Naive thymus-derived CD4-positive, alpha-beta T cell (primary cell): ENCODE measurements at places on chromosomes 16 and 17.
A peak's percentile ranks its signal among the peaks of the same experiment; 100 is the strongest.

- no peak for DNase-seq
These were observed 2.6 kb downstream of the FOXF1 start for GRCh38 chr16:86512860-86513470.

DNA sequence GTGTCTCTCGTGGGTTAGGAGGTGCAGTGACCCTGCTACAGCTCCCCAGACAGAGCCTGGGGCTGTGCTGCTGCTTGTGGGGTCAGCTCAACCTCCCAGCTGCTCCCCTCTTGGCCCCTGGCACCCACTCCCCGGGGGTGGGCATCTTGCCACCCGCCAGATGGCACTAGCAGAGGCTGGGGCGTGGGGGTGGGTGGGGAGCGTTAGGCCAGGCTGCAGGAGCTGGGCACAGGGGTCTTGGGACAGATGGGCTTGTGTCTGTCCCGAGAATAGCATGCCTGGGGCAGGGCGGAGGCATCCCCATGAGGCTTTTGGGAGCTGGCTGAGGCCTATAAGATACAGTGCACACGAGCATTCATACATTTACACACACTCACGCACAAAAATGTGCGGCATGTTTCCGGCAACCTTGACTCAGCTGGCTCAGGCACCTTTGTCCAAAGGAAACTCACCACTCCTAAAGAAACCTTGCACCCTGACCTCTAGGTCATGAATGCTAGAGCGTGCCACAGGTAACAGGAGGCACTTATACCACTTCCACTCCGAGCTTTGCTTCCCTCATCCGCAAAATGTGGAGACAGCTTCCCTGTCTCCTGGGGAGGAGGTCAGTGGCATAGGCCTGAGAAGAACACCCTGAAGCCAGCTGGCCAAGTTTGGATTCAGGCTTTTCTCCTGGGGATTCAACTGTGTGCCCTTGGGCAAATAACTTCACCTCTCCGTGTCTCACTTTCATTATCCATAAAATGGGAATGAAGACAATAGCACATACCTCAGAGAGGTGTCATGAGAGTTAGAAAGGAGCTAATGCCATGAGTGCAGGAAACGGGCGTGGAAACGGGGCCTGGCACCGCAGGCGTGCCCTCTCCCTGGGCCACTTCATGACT, 78.9 kb upstream of the LHX1 start:
- no peak for DNase-seq

DNA sequence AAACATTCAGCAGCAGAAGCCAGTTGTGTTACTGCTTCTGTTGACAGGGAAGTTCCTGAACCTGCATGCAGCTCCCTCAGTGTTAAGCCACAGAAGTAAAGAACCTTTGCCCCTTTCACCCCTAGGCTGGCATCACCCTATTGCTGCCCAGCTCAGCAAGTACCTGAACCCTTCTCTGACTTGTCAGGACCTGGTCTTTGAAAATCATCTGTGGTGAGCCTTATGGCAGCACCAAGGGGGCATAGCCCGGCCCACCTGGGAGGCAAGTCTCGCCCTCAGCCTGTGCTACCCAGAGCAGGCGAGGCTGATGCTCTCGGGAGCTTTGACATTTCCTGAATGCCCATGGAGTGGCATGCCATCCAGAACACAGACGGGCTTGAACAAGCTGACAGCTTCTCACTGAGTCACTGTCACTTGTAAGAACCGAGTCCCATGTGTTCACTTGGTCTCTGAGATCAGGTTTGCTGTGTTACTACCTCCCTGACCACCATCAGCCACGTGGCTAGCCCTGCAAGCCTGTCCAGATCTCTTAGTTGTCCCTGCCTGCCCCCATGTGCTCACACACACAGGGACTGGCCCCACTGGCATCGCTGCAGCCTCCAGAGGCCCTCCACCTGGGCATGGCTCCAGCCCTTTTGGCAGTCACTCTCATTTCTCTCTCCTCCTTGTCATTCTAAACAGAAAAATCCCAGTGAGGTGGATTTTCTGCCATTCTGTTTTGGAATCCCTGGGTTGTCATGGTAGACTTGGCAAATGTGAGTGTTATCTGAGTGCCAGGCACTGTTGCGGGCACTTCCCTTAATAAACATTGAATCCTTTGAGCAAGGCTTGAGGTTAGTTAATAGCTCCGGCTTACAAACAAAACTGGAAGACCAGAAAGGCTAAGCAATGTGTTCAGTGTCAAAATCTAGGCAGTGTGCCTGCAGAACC, 2.9 kb upstream of the CARMIL2 start:
- no peak for DNase-seq

- DNase-seq = no peak
These were observed 9.0 kb downstream of the NME3 start for GRCh38 chr16:1762196-1762878.

- peak; percentile 50 for DNase-seq
These were observed at the start of gene KCNAB3 for GRCh38 chr17:7929158-7930023. Gene KCNAB3, minus strand, starts transcription at chr17:7929856. Its CDS starts 421 bp downstream, at chr17:7929435.

- no peak for DNase-seq
These were observed 92.2 kb downstream of the CDH8 start for GRCh38 chr16:61944004-61944403.

GRCh38 chr16:1105888-1106620, 10.0 kb upstream of the C1QTNF8 start:
- no peak for DNase-seq

DNA sequence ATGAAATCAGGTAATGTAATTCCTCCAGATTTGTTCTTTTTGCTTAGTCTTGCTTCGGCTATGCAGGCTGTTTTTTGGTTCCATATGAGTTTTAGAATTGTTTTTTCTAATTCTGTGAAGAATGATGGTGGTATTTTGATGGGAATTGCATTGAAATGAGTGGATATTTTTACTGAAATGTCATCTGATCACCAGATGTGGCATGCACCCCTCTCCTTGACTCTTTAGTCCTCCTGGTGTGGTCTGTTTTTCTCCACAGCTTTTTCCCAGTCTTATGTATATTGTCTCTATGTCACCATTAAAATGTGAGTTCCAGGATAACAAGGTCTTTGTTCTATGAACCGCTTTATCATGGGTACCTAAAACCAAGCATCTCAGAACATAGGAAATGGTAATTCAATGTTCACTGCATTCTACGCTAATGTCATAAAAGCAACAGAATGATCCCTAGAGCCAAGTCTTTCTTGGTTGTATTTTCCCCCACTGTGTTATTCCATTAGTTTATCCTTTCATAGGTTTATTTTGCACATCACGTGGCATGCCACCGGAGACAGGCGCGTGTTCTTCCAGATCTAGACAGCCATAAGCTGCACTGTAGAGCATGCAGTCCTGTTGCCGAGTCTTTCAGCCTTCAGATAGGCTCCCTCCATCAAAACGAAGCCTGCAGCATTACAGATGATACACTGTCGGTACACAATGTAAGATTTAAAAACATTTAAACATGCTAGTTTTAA, 172.5 kb downstream of the RPTOR start:
- no peak for DNase-seq

DNA sequence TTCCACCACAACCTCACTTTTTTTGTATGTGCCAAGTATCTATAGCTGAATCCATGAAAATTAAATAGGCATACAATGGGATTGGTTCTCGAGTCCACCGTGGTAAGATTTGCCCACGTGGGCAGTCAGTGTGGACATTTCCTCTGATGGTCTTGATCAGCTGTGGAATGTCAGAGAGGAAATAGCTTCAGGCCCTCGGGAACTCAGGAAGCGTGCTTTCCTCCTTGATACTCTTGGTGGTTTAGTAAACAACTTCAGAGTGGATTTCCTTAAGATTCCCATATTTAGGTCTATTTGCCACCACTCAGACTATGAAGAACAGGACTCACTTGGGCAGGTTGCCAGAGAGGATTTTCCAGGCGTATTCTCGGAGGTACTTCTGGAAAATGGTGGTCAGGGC, 152.5 kb downstream of the VPS53 start:
- no peak for DNase-seq

DNA sequence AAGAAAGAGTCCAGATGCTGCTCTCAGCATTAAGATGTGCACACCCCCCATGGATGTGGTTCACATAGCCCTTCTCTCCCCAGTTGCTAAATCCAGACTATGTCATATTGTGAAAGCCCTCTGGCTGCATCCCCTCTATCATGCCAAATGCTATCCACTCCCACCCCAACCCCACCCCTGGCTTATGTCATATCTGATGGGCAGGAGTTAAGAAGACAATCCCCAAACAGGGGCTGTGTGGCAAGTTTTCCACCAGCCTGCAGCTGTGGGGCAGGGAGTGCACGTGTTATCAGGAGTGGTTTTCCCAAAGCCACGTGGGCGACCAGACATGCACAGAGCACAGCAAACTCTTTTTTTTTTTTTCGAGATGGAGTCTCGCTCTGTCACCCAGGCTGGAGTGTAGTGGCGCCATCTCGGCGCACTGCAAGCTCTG, 10.0 kb downstream of the FAM117A start:
- no peak for DNase-seq

GRCh38 chr16:38941-39892, 14.2 kb downstream of the POLR3K start:
- no peak for DNase-seq

DNA sequence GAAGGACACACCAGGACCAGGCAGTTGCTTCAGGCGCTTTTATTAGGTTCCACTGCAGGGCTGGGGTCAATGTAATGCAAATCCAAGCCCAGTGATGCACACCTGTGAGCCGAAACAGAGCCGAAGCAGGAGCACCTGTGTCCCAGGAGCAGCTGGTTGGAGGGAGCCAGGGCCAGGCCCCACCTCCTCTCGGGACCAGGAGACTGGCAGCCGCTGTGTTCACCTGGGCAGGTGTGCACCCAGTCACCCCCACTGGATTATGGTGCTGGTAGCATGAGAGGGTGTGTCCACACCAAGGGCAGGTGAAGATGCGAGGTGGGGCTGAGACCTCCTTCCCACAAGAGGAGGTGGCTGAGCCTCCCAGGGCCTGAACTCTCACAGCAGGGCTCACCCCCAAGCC, 4.7 kb upstream of the FAAP100 start:
- DNase-seq = no peak

DNA sequence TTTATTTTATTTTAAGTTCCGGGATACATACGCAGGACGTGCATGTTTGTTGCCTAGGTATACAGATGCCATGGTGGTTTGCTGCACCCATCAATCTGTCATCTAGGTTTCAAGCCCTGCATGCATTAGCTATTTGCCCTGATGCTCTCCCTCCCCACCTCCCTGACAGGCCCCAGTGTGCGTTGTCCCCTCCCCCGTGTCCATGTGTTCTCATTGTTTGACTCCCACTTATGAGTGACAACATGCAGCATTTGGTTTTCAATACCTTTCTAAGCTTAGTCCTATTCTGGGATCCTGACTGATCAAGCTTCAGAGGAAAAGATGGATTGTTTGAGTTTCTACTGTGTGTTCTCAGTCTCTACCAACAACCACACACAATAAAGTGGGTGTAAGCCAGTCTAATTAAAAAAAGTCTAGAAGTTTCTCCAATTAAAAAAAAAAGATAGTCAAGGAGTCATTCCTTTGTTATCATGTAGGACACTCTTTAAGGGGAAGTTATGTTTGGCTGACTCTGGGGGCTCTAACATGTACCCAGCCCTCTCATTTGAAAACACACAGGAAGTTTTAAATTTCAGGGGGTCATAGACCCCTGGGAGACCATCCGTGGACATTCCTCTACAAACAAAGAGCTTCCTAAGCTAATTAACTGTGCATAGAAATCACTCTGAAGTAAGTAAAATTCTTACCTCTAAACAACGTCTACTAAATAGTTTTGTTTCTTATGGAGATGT, 66.3 kb upstream of the ADAMTS18 start:
- DNase-seq = no peak

DNA sequence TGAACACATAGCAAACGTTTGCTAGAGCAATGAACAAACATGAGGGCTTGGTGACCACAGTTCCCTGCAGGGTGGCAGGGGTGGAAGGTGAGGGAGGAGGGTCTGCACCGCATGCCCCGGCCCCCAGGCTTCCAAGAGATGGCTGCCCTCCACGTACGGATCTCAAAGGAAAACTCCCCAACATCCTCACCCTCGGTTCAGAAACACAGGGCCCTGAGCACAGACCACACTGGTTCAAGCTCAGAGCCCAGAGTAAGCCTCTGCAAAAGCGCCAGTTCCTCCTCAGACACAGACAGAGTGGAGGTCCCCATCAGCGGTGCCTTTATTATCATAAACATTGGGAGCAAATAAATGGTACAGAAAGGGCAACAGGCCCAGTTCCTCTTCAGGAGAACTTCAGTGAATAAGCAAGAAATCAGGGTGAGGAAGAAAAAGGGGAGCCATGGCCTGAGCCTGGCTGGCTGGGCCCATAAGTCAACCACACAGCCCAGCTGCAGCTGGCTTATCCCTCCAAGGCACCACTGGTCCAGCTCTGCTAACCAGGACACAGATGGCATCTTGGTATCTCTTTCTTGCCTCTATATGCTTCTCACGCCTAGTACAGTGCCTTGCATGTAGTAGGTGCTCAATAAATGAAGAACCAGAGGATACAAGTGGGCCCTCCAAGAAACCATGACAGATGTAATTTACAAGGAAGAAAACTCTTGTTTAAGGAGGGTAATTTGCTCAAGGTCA, 11.0 kb downstream of the MPO start:
- no peak for DNase-seq

- DNase-seq = no peak
These were observed 12.8 kb upstream of the ZNF23 start for GRCh38 chr16:71474864-71475263.

DNA sequence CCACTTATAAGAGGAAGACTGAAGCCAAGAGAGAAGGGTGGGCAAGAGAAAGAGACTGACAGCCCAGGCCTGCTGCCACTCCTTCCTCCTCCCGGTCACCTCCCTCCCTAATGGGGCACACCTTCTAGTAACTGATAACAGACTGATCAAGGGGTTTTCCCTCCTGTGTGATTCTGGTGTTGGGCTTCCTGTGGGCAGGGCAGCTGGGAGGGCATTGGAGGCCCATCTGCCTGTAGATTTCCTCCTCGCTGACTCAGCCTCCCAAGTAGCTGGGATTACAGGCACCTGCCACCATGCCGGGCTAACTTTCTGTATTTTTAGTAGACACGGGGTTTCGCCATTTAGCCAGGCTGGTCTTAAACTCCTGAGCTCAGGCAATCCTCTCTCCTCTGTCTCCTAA, 16.2 kb downstream of the CA4 start:
- no peak for DNase-seq

GRCh38 chr17:15909481-15909991, 35.4 kb upstream of the ADORA2B start:
- no peak for DNase-seq

GRCh38 chr17:61015966-61016365, 338.3 kb downstream of the BCAS3 start:
- DNase-seq = no peak

GRCh38 chr17:40341808-40342503, 22.6 kb downstream of the GJD3 start:
- no peak for DNase-seq

GRCh38 chr16:9102943-9103342, 11.5 kb downstream of the HAPSTR1 start:
- no peak for DNase-seq

GRCh38 chr17:33127706-33128105, 136.1 kb downstream of the SPACA3 start:
- DNase-seq = no peak
